Osteoblast (primary cell): ENCODE measurements at places on chromosomes 6 and 20. TPM values are rescaled to one million over a fixed set of nuclear protein-coding genes. Genes with fewer than 3 reads are reported as not detected.

DNA sequence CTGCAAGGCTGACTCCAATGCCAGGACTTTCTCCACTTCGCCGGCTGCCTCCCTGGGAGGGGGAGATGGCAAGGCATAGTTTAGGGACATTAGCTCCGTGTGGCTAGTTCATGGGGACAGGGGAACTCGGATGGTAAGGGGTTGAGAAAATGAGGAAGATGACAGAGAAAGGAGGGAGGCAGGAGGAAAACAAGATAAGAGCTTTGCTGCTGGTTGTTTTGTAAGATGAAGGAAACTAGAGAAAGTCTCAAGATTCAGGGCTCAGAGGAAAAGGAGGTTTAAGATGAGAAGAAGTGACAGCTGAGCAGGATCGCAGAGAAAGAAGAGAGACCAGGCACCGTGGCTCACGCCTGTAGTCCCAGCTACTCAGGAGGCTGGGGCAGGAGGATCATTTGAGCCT, 180.9 kb upstream of the RREB1 start:
- no peak overlapping the region for H3K27ac ChIP-seq
- DNase-seq, result no peak
- H3K4me3 ChIP-seq, result no peak overlapping the region
- no peaks in the 10 kb centered on the region for H3K36me3 ChIP-seq
- H3K27me3 ChIP-seq, result no peaks in the 10 kb centered on the region
- no peaks in the 10 kb centered on the region for H3K4me1 ChIP-seq

DNA sequence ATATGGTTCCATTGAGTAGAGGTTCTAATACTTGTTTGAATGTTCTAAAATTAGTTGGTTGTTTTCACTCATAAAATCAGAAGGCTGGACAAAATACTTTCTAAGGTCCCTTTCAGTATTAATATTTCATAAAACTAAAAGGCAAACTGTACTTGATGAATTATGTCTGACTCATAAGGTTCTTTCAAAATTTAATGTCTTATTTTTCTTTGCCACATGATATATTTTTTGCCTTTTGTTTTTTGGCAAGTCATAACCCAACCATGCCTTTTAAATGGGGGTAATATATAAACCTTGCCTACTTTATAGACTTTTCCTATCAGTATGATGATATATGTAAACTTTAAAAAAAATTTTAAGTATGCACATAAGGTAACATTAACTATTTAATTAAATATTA, 244.7 kb downstream of the PTPRK start:
- H3K4me3 ChIP-seq, result no peak overlapping the region
- H3K36me3 ChIP-seq, result no peaks in the 10 kb centered on the region
- no peak for DNase-seq

GRCh38 chr6:117346142-117346930, 79.4 kb downstream of the ROS1 start:
- DNase-seq, result no peak
- no peaks in the 10 kb centered on the region for H3K27me3 ChIP-seq
- no peaks in the 10 kb centered on the region for H3K36me3 ChIP-seq
- H3K27ac ChIP-seq, result no peak overlapping the region
- peaks cover 3% of the 10 kb centered on the region for H3K4me1 ChIP-seq

DNA sequence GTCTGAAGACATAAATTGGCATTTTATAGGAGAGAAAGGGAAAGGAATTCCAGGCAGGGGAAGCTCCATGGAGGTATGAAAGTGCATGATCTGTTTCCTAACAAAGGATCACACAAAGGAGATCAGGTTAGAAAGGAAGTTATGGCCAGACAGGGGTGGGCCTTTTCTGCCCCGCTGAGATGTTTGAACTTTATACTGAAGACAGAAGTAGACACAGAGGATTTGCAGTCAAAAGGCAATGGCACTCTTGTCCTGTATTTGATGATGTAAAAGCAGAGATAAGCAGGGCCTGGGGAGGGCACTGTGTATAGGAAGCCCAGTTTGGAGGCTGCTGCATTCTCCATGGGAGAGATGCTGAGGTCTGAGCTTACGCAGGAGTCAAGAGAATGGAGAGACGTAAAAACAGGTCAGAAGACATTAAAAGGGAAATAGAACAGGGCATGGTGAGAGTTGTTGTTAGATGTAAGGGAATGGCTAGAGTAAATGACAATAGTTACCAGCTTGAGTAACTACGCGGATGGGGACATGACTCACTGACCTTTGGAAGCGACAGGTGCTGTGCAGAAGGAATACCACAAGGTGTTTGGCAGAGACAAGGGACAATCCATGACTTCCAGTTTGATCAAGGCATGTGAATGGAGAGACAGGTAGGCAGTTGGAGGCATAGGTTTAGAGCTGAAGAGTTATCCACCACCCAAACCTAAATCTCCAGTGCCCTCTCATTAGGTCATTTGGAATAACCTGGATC, 190.6 kb upstream of the SASH1 start:
- H3K27me3 ChIP-seq, result peaks cover 12% of the 10 kb centered on the region
- no peaks in the 10 kb centered on the region for H3K36me3 ChIP-seq
- no peak overlapping the region for H3K4me3 ChIP-seq
- no peak overlapping the region for H3K27ac ChIP-seq
- no peak for DNase-seq

DNA sequence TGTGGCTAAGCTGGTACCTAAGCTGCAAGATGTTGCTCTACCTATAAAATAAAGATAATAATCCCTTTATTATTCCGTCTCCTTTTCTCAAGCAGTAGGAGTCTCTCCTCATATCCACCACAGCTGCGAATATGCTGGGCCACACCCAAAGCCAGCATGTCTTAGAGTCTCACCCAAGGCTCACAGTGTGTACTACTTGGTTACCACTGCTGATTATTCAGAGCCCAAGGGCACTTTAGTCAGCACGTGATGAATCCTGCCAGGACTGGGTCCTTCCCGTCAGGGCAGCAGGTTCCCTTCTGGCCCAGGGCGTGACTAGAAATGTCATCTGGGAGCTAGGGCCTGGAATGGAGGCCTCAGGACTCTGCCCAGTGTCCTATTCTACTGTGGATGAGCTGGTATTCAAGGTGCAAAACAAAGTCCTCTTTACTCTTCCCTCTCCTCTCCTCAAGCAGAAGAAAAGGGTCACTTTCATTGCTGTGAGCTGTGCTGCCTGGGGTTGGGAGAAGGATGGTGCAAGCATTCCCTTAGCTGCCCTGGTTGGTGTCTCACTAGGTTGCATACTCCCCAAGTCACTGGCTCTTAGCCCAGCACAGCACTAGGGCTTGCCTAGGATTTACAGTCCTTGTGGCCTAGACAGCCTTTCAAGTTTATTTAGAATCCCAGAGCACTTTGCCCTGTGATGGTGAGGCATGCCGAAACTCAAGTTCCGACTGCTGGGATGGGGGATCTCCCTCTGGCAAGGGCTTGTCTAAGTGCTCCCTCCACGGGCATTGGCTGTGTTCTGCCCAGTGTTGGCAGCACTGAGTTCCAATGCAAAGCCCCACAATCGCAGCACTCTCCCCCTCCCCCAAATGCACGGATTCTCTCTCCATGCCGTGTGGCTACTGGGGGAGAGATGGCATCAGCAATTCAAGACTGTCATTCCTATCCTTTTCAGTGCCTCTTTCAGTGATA, 320.2 kb downstream of the BTBD9 start:
- no peak overlapping the region for H3K27ac ChIP-seq
- H3K36me3 ChIP-seq, result no peaks in the 10 kb centered on the region
- no peak overlapping the region for H3K4me3 ChIP-seq
- H3K4me1 ChIP-seq, result no peaks in the 10 kb centered on the region

GRCh38 chr6:147003186-147003585, 201.0 kb upstream of the STXBP5 start:
- no peak overlapping the region for H3K4me3 ChIP-seq
- H3K27ac ChIP-seq, result no peak overlapping the region
- DNase-seq, result no peak
- no peaks in the 10 kb centered on the region for H3K27me3 ChIP-seq
- peaks cover 9% of the 10 kb centered on the region for H3K4me1 ChIP-seq

- no peaks in the 10 kb centered on the region for H3K36me3 ChIP-seq
- H3K4me1 ChIP-seq, result no peaks in the 10 kb centered on the region
- H3K4me3 ChIP-seq, result no peak overlapping the region
- no peaks in the 10 kb centered on the region for H3K27me3 ChIP-seq
- DNase-seq, result no peak
Observed at GRCh38 chr6:85966828-85967227, 324.1 kb upstream of the SYNCRIP start.

DNA sequence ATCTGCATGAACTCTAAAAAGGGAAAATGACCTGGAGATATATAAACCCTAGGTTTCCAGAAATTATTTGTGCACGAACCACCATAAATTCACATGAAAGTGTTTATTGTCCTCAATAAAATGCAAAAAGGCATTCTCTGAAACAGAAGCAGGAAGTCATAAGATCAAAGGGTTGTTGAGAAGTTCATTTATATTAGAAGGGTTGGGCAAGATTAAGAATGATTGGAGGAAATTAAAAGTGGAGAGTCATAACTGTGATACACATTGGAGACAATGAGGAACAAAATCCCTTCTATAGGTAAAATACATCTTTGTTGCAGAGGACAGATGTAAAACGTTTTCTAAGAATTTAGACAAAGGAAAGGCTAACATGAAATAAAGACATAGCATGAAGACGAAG, 476.8 kb downstream of the CBLN4 start:
- H3K4me1 ChIP-seq, result no peaks in the 10 kb centered on the region
- no peak overlapping the region for H3K4me3 ChIP-seq

E2F3 gene
- total RNA-seq, result 6.2 and 7.4 TPM in 2 replicates

LST1 gene
- total RNA-seq, result 0.29 TPM in 1 of 2 replicates, not detected in the other

POM121L2 gene
- under 0.01 TPM in 1 of 2 replicates, not detected in the other for total RNA-seq

AHI1 gene
- 44.5 and 50.3 TPM in 2 replicates for total RNA-seq
